ENCODE measurements at places on chromosomes 7 and 10.

GRCh38 chr7:125668321-125668993 is 738.8 kb upstream of the POT1 start:
- no peak for DNase-seq

- no peak for DNase-seq
Observed at GRCh38 chr7:1078985-1079384, 8.9 kb upstream of the GPER1 start.

DNA sequence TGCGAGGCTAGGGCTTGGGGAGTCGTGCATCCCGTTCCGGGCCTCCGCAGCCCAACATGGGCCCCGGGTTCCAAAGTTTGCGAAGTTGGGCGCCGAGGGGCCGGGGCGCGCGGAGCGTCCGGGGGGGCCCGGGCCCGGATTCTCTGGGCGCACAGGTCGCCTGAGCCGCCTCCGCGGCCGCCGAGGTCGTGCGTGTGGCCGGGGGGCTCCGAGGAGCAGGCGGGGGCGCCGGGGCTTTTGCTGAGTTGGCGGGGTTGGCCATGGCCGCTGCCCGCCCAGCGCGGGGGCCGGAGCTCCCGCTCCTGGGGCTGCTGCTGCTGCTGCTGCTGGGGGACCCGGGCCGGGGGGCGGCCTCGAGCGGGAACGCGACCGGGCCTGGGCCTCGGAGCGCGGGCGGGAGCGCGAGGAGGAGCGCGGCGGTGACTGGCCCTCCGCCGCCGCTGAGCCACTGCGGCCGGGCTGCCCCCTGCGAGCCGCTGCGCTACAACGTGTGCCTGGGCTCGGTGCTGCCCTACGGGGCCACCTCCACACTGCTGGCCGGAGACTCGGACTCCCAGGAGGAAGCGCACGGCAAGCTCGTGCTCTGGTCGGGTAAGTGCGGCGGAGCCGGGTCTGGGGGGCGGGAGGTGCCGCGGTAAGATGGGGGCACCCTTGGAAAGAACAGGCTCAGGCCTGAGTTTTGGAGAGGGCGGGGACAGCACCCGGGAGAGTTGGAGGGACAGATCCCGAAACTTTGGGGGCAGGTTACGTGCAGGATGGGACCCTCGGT is 643 bp downstream of the SMO start:
- no peak for DNase-seq

GRCh38 chr10:101630633-101630920 is 42.5 kb downstream of the DPCD start:
- no peak for DNase-seq

DNA sequence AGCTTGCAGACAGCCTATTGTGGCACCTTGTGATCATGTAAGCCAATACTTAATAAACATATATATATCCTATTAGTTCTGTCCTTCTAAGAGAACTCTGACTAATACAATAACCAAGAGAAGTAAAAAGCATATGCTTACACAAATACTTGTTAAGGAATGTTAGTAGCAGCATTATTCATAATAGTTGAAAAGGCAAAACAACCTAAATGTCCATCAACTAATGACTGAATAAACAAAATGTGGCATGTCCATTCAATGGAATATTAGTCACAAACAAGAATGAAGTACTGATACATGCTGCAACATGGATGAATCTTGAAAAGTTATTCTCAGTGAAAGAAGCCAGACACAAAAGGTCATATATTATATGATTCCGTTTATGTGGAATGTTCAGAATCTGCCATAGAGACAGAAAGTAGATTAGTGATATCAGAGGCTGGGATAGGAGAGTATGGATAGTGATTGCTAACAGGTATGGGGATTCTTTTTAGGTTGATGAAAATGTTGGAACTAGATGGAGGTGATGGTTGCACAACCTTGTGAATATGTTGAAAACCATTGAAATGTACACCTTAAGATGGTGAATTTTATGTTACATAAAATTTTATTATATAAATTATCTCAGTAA is 112.5 kb upstream of the UNC5B start:
- DNase-seq, result no peak

- no peak for DNase-seq
Observed at GRCh38 chr7:114183311-114184088, 231.1 kb upstream of the FOXP2 start.

DNA sequence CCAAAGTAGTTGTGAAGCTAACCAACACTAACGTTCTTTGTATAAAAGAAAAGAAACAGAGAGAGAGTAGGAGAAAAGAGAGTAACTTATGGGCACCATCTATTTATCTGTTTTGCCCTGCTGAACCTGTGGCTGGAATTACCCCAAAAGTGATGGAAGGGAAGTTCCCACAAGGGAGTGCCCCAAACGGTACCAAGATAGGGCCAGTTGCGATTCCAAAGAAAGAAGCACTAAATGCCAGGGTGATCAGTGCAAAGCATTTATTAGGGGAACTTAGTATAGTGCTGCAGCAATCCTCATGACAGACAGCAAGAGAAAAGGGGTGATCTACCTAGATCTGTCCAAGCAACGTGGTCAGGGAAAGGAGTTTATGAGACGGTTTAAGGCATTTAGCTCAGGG is 190.2 kb downstream of the SORCS3 start:
- no peak for DNase-seq

- DNase-seq, result no peak
Observed at GRCh38 chr10:670990-671389, 18.5 kb downstream of the DIP2C start.

- no peak for DNase-seq
Observed at GRCh38 chr7:102834466-102834865, 78.3 kb upstream of the LRRC17 start.

GRCh38 chr10:14742382-14742781 is 32.3 kb downstream of the FAM107B start:
- no peak for DNase-seq

DNA sequence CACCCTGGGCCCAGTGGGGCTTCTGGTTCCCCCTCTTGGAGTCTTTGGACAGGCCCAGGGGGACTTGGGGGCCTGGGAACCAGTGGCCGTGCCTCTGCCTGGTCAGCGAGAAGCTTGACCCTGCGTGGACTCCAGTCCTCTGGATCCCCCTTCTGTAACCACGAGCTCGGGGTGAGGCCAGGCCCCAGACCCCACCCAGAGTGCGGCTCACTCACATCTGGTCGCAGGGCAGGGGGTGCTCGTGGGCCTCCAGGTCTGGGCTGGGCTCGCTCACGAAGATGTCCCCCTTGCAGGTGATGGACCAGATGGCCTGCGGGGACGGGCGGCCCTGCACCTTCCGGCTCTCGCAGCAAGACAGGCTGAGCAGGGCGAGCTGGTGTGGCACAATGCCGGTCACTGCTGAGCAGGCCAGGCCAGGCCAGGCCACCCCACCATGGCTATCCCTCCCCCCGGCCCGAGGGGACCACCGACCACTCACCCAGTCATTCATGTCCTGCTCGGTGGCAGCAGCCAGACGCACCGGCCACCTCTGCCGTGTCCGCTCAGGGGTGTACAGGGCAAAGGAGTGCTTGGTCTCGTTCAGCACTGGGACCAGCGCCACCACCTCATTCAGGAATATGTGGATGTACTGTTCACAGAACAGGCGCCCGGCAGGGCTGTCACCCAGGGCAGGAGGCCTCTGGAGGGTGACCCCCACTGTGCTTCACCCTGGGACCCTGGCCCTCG is 19.7 kb downstream of the BHLHA15 start:
- DNase-seq, result no peak

- no peak for DNase-seq
Observed at GRCh38 chr7:48087349-48087748, 1.7 kb upstream of the UPP1 start.

- DNase-seq, result no peak
Observed at GRCh38 chr10:127310923-127311322, 114.5 kb upstream of the INSYN2A start.

DNA sequence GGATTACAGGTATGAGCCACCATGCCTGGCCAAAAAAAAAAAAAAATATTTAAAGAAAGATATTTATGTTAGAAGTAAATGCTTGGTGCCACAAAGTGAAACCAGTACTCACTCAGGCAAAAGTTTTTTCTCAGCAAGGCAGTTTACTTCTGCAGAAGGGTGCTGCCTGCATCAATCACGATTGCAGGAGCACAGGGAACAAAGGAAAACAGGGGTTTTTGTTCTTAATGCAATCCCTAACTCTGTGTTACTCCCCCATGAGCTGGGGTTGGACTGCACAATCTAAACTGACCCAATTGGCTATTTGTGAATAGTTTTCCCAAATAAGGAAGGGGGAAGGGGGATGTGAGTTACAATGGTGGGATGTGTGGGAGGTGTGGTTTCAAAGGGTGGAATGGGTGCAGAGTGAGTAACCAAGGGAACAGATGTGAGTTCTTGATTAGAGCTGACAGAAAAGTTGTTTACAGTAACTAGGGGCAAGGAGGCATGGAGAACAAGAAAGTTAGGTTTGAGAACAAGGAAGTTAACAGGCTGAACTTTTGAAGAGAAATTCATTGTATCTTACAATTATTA is 255.4 kb downstream of the TYW1 start:
- no peak for DNase-seq

- peak; percentile 15 for DNase-seq
Observed at GRCh38 chr10:73590881-73591799, at the start of gene USP54. TSS of gene USP54 (minus strand) at chr10:73591342. CDS start at chr10:73575658, 15,684 bp downstream.

DNA sequence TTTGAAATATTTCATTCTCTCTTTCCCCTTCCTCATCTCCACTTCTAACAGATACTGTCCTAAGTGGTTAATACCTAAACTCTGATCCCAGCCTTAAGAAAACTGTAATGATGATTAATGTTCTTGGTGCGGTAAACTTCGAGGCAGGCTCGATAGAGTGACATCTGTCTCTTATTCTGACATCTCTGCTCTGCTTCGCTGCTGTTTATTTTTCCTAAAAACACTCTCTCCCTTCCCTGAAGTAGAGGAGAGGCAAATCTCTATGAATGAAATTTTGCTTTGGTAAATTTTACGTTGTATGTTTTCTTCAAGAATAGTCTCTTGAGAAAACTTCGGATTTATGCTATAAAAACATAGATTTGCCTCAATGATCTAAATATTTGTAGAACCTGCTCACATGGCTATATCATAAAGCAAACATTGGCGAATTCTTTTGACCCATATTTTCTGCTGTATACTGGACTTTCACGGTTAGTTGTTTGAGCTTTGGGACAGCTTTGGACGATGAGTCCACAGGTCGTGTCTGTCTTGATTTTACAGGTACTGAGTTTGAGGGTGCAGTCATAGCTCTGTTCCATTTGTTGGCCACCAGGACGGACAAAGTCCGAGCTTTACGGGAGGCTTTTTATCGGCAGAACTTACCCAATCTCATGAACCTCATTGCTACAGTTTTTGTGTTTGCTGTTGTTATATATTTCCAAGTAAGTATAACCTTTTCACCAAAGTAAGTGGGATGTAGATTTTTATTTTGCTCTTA is 27.1 kb downstream of the SEC61A2 start:
- DNase-seq, result no peak

- DNase-seq, result no peak
Observed at GRCh38 chr10:133401500-133401899, 7.5 kb downstream of the MTG1 start.

Measured in mucosa of gallbladder (tissue), 1 donor.